ENCODE measurements at places on chromosomes 6 and 20. TPM values are rescaled to one million over a fixed set of nuclear protein-coding genes. Genes with fewer than 3 reads are reported as not detected.

- no peak for DNase-seq
Measured at GRCh38 chr6:47729457-47729856, 31.1 kb downstream of the ADGRF4 start.

DNA sequence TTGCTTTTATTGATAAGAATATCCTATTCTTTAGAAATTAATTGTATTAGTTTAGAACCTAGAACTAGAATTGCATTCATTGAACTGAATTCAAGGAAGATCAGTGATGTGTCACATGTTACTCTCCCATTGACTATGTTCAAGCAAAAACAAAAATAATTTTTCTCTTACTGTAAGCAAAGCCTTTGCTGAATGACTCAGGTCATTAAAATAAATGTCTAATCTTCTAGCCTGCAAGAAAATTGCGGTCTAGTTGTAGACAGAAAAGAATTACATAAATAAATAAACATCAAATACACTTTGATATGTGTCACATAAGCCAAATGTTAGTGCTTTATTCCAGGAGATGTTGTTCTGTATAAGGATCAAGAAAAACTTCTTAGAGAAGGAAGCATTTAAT lies 387.9 kb downstream of the ADGRB3 start:
- no peak for DNase-seq

GRCh38 chr6:40569162-40569910 lies 17.8 kb downstream of the LRFN2 start:
- DNase-seq: no peak

- peak; percentile 41 for DNase-seq
Measured at GRCh38 chr6:89035252-89036101, 45.1 kb upstream of the PNRC1 start.

- DNase-seq: no peak
Measured at GRCh38 chr6:31418251-31418650, 14.9 kb downstream of the MICA start.

DNA sequence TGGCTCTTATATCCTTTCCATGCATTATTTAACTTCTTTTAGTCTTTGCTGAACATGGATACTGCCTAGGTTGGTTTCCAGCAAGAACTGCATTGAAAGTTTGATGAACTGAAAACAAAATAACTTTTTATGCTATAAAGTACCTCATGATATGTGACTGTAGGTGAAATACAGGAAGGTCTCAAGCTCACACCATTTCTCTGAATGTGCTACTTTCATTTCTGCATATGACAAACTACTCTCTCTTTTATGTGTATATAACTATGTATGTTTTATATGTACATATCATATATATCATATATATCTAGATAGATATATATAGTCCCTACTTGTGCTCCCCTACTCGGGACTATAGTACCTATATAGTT lies 65.9 kb downstream of the AIG1 start:
- no peak for DNase-seq

DNA sequence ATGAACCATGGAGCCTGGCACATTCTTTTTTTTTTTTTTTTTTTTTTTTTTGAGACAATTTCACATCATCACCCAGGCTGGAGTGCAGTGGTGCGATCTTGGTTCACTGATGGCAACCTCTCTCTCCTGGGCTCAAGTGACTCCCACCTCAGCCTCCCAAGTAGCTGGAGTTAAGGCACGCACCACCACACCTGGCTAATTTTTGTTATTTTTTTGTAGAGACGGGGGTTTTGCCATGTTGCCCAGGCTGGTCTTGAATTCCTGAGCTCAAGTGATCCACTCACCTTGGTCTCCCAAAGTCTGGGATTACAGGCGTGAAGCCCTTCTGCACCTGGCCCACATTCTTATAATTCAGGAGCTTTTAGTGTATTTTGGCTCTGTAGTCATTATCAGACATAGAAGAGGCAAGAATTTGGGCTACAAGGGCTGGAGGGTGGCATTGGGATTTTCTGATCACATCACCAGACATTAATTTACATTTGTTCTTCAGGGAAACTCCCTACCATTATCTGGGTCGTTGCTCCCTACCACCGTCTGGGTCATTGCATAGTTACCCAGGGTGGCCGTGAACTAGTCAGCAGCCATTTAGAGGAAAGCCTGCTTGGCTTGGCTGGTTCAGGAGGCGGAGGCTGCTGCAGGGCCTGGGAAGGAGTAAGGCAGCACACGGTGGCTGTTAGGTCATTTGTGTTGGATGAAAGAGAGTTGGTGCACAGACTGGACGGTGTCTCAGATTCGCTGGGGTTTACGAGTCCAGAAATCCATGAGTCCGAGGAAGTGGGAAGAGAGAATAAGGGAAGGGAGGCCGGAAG lies 17.6 kb downstream of the ARID1B start:
- no peak for DNase-seq

DNA sequence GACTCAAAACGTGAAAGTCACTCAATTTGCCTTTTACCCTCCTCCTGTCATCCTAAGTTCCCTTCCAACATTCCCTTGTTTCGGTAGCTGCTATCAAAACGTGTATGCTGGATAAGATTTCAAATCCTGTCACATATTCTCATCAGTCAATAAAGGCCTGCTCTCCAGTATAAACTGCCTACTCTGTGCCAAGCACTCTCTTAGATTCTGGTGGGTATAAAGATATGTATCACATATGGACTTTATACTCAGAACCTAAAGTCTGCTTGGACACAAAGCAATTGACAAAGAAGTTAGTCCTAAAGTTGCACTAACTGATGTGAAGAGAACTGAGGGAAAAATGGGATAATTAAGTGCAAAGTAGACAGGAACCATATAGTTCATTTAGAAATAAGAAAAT lies 476.6 kb upstream of the MARCKS start:
- no peak for DNase-seq

- DNase-seq: no peak
Measured at GRCh38 chr6:24752917-24753492, 21.7 kb upstream of the GMNN start.

DNA sequence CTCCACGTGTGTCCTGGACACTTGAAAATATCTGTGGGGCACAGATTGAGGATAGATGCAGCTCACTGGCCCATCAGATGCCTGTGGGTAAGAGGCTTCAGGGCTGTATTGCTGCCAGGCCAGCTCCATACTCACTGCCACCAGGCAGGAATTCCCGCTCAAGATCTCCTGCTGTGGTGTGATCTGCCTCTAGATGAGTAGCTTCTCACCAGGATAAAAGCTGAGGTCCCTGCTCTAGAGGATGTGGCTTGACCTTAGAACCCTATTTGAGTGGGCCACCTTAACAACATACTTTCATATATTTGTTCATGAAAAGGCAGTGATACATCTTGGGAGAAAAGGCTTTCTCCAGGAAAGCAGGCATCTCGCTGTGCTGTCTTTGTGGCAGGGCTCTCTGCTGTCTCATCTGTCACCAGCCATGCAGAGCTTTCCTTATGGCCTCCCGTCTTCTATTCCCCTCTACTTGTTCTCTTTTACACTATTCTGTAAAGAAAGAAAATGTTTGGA lies 165.7 kb upstream of the RNF217 start:
- no peak for DNase-seq

- no peak for DNase-seq
Measured at GRCh38 chr20:52047811-52048764, 143.5 kb downstream of the ZFP64 start.

GRCh38 chr20:59661621-59662020 lies 57.3 kb downstream of the PHACTR3 start:
- no peak for DNase-seq

DNA sequence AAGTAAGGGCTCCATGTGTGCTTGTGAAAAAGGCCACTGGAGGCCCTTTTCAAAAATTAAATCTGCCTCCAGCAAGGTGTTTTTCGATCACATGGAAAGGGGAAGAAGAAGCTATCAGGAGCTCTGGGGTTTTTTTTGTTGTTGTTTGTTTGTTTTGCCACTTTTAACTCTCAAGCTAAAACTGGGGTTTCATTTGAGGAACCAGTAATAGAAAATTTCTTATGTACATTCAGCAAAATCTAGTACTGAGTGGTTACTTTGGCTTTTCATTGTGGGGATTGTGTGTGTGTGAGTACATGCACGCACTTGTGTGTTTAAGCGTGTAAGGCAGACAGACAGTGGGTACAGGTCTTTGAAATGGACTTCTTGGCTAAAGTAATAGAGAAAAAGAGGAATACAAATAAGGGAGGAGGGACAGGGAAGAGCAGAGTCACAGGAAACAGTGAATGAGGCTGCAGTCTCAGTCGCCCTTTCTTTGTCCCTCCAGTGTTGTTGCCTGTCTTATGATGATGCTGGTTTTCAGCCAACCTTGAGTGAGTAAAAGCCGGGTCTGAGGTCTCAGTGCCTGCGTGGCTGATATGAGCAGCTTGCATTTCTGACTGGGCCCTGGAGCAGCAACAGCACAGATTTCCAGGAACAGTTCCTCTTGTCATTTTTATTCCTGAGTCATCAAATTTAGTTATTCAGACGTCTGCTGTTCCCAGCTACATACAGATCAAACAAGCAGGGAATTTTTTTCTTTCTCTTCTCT lies 26.2 kb downstream of the SLC16A10 start:
- DNase-seq: no peak

DNA sequence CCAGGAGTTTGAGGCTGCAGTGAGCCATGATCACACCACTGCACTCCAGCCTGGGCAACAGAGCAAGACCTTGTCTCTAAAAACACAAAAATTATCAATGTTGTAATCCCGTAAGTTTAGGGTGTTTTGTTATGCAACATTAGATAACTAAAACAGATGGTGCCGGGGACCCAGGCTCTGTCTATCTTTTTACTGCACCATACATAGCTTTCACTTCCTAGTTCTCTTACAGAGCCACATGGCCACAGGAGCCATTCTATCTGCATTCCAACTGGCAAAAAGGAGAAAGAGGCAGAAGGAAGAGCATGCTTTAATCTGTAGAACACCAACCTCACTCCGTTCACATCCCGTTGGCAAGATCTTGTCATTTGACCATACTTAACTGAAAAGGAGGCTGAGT lies 5.4 kb upstream of the TCF15 start:
- DNase-seq: no peak

DNA sequence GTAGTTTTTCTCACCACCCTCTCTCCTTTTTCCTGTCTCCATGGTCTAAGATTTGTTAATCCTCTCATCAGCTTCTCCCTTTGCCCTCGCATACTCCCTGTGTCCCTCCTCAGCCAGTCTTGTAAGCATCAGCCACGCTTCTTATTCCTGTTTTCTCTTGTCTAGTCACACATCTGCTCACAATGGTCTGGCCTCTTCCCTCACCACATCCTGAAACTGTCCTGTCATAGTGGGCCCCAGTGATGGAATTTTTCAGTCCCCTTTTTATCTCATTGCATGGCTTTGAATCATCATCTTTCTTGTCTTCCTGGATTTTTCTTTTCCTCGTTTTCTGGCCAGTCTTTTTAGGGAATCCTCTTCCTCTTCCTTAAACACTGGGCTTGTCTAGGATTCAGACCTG lies 57.2 kb downstream of the GFRA4 start:
- DNase-seq: no peak

DNA sequence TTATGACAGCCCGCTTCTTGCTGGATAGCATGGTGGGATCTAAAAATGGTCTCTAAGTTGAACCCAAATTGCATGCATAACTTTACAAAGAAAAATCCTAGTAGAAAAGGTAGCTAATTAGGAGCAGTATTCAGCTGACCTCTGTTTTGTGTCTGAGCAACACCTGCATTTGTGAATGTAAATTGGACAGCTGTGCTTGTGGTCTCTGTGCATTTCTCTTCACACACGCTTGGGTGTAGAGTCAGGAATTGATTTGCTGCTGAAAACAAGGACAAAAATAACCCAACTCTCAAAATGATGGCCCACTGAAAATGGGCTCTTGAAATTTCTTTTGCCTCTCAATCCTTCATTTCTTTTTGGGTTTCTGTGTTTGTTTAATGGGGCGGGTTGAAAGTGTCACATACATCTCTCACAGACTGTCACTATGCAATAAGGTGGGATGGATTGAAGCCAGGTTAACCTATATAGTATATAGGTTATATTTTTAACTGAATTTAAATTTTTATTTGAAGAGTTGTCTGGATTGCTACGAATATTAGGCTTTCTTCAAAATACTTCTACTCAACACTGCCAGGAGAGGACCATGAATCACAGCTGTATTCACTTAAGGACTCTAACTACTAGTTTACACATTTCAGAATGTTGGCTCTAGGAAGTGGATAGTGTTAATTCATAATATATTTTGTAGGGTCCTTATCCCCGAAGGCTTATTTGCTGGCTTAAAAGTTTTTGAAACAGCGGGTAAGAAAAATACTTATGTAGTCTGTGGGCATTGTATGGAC lies 46.5 kb downstream of the SOBP start:
- DNase-seq: no peak

DNA sequence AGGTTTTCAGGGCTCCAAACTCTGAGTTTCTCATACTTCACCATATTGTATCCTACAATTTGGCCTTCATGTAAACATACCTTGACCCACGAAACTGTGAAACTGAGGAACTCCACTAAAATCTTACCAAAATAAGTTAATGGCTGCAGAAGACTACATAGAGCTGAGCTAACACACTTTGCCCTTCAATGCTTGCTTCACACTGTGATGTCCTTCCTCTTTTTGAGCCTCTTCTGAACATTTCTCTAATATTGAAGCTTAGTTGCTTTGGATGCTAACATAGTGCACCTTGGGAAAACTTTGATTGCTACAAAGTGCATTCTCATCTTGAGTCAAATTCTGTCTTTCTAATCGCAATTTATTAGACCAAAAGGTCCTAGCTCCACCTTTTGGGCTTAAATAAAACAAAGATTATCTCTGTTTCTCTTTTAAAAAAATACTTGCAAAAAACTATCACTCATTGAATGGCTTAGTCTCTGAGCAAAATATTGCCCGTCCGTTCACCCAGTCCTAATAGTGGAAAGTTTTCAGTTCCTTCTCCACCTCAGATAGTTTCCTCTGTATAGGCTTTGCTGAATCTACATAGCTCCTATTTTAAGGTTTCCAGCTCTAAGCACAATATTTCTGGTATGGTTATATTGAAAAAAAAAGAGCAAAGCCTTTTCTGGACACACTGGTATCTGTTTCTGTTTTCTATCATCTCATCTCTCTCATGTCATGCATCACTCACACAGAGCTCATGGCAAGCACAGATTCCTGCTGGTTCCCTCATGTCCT lies 494.6 kb downstream of the RFPL4B start:
- DNase-seq: no peak

- no peak for DNase-seq
Measured at GRCh38 chr6:5749651-5750215, 257.0 kb downstream of the NRN1 start.

GRCh38 chr6:165638530-165638929 lies 24.5 kb downstream of the PDE10A start:
- no peak for DNase-seq

ENPP3 gene
- 1.0 TPM for total RNA-seq

ULBP1 gene
- not detected for total RNA-seq

SLC12A5 gene
- 324 TPM for total RNA-seq

FAM184A gene
- total RNA-seq: 21.2 TPM

SYCP2L gene
- 5.3 TPM for total RNA-seq

GINS1 gene
- total RNA-seq: 3.4 TPM

LY6G6D gene
- total RNA-seq: not detected

NOL4L gene
- 55.8 TPM for total RNA-seq

RGS17 gene
- total RNA-seq: 12.1 TPM

Measured in dorsolateral prefrontal cortex (tissue), 122 donors.